ENCODE measurements at places on chromosomes 7 and 10.
A peak's percentile ranks its signal among the peaks of the same experiment; 100 is the strongest.

GRCh38 chr10:73163096-73163495 lies 4.7 kb downstream of the ECD start:
- DNase-seq, result no peak

DNA sequence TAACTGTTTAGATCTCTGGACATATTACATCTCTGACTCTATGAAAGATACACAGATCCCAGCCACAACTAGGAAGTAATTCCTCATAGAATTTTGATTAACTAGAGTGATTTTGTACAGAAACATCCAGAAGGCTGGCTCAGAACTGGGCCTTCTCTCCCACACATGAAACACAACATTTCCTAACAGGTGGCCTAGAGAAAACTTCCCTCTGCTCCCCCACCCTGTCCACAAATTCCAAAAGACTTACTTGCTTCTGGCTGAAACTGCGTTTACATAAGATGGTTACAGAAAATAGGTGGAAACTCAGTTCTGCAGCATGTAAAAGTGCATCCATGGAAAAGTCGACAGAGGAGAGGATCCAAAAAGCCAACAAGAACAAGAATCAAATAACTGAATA lies 132.9 kb downstream of the FZD1 start:
- DNase-seq, result no peak

- DNase-seq, result no peak
These were observed 21.0 kb downstream of the BLNK start for GRCh38 chr10:96250349-96250748.

- no peak for DNase-seq
These were observed 69.2 kb upstream of the IGFBP3 start for GRCh38 chr7:45990276-45990675.

DNA sequence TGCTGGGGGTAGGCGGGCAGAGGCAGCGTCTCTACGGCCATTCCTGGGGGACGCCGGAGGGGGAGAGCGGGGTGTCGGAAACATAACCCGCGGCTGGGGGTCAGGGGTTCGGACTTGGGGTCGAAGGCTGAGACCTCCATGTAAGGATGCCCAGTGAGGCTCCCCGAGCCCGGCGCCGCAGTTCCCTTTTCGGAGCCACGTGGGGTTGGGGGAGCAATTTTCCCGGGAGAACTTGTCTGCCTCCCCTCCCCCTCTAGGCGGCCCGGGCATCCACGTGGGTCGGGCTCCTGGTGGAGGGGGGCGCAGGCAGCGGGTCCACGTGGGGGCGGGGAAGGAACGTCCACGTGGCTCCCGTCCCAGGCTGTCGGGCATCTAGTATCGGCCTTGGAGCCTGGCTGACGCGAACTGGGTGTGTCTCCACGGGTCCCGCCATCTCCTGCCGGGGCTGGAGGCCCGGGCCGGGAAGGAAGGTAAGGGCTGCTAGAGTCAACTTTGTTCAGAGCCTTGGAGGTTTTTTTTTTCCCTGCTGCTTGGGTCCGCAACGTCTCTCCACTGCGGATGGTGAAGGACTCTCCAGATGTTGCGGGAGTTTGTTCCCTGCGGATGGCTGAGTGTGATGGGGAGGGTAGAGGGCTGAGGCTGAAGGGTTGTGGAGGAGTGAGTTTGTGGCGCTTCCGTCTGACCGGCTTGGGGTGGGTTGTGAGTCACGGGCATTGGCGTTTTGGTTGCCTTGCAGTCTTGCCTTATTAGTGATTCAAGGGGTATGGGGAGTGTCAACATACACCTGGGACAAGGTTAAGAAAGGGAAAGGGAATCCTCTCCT lies 744 bp downstream of the PPRC1 start:
- peak; percentile 83 for DNase-seq

- DNase-seq, result peak; percentile 67
These were observed 63.3 kb downstream of the NOC3L start for GRCh38 chr10:94299417-94299816.

DNA sequence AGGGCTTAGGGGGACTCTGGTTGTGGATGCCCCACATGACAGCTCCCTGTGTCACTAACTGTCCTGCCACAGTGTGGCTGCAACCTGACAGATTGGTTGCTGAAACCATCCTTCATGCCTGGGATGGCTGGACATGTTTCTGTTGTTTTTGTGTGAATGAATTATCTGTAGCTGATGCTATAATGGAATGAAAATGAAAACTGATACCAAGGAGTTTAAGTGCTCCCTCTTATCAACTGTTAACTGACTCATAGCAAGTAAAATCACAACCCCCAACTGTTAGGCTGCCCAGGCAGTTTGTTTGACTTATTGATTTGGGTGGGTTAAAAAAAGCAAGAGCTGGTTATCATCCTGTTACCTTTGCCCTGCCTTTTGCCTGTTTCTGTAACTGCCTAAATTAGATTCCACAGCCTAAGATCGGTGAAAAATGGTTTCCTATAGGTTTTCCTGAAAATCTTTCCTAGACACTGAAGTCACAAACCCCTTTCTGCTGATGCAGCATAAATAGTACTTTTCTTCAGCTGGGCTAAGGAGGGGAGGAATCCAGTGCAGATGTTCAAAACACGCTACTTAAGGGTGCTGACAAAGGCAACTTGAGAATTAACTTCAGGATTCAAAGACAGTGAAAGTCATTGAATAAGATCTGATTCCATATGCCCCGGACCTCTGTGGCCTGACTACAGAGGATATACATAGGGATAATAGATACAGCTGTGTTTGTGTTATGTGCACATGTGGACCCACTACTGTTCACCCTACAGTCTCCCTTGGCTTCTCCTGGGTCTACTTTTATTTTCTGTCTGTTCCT lies 5.7 kb downstream of the FRAT2 start:
- peak; percentile 65 for DNase-seq

- no peak for DNase-seq
These were observed 557.8 kb downstream of the NXPH1 start for GRCh38 chr7:8991159-8991558.

DNA sequence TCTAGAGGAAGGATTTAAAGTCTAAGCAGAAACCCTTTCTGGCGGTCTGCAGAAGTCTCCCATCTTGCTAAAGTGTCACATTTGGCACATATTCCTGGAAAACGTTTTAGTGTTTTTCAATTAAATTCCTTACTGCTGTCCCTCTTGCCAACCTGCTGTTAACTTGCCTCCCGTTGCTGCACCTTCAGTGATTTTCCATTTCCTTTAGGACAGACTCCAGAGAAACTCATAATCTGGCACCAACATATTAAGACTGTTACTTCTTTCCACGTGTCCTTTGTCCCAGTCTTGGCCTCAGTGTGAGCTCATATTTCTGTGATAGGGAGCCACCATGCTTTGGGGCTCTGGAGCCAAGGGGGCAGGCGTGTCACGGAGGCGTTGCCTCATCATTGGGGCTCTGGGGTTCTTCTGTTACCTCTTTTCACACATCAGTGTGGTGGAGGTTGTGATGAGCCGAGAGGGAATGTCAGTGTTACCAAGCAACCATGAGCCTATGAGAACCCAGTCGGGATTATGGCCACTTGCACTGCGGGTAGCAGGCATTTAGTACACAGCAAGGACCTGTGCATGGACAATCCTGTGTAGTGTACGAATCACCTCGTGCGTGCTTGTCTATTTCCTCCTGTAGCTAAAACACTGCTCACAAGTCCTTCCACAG lies 26.0 kb upstream of the ZNF32 start:
- no peak for DNase-seq

DNA sequence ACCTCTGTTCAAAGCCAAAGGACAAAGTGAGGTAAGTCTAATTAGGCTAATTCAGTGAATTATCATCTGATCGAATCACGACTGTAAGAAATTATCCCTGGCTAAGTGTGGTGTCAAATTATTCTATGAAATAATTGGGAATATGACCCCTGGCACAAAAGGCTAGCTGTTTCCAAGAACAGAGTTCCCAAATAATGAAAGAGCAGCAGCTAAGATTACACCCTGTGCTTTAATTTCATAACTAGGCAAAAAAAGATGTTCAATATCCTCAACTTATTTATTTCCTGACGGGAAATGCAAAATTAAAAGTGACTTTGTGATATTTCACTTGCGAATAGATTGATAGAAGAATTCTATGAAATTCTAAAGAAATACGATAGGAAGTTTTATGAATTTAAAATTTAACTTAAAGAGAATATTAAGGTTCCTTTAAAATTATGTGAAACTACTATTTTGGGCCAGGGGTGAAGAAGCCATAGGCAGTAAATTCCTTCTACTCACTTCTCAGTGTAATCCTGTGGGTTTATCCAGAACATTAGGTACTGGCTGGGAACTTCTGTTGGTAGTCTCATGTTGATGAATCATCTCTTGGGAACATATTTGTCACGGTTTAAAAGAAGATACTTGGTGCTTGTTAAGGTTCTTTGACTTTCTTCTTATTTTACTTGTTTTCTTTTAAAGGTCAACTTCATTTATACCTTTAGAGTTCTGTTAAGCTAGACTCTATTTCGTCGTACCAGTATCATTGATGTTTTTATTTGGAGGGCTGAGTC lies 148.5 kb downstream of the POLR1F start:
- no peak for DNase-seq

DNA sequence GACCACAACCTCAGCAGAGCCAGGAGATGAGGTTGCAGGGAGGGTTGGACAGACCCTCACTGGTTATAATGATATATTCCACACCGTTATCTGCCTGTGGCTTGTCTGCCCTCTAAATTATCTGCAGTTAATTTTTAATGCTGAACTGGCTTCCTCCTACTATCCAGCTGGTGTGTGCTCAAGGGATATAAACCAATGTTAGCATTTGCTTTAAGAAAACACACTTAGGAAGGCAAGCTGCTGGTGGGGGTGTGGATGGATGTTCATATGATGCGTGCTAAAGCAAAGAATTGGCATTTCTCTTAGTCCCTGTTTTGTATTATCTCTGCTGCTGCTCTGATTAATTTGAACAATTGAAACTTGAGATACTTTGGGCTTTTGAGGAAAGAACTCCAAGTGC lies 132.2 kb upstream of the NPVF start:
- DNase-seq, result no peak

- DNase-seq, result no peak
These were observed 12.0 kb upstream of the SCART1 start for GRCh38 chr10:133441780-133442179.

DNA sequence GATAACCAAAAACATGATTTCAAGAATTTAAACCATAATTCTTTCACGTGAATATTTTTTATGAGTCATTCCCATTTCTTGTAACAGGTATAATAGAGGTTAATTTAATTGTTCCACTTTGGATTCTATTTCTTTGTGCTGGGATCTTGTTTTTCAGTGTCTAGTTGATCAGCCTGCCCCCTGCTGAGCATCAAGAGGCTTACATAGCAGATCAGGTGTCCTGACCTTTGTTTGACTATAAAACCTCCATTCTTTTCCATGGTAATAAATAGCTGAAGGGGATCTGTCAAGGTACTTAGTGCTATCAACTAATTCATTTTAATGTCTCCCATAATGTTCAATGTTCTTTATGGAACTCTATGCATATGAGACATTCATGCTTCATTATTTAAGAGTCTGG lies 4.9 kb downstream of the COL17A1 start:
- peak; percentile 24 for DNase-seq

Data from activated CD4-positive, alpha-beta T cell treated with anti-CD3 and anti-CD28 coated beads, Interleukin-10, Interleukin-2, amounts not matched to agents 100 ng/mL and 50 ng/mL, durations not matched to agents 16 hours and 8 hours (primary cell).